Aorta (tissue), 5 donors: ENCODE measurements at places on chromosomes 12 and 14. TPM values are rescaled to one million over a fixed set of nuclear protein-coding genes. Genes with fewer than 3 reads are reported as not detected.

- H3K36me3 ChIP-seq = no peaks in the 10 kb centered on the region
- H3K27me3 ChIP-seq = no peaks in the 10 kb centered on the region
- no peak overlapping the region for H3K27ac ChIP-seq
Observed at GRCh38 chr14:93036652-93037345, 78.9 kb downstream of the ITPK1 start.

DNA sequence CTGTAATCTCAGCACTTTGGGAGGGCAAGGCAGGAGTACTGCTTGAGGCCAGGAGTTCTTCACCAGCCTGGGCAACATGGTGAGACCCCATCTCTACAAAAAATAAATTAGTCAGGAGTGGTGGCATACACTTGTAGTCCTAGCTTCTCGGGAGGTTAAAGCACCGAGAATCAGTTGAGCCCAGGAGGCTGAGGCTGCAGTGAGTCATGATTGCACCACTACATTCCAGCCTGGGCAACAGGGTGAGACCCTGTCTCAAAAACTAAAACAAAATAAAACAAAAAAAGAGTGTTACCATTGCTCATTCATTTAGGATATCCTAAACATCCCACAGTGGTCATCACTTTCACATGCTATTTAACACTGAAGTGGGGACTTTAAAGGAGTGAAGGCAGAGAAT is 7.8 kb downstream of the NEK9 start:
- no peaks in the 10 kb centered on the region for H3K4me1 ChIP-seq
- peaks cover 10% of the 10 kb centered on the region for H3K36me3 ChIP-seq
- H3K27ac ChIP-seq = no peak overlapping the region
- no peaks in the 10 kb centered on the region for H3K27me3 ChIP-seq
- no peak overlapping the region for H3K4me3 ChIP-seq
- DNase-seq = no peak

DNA sequence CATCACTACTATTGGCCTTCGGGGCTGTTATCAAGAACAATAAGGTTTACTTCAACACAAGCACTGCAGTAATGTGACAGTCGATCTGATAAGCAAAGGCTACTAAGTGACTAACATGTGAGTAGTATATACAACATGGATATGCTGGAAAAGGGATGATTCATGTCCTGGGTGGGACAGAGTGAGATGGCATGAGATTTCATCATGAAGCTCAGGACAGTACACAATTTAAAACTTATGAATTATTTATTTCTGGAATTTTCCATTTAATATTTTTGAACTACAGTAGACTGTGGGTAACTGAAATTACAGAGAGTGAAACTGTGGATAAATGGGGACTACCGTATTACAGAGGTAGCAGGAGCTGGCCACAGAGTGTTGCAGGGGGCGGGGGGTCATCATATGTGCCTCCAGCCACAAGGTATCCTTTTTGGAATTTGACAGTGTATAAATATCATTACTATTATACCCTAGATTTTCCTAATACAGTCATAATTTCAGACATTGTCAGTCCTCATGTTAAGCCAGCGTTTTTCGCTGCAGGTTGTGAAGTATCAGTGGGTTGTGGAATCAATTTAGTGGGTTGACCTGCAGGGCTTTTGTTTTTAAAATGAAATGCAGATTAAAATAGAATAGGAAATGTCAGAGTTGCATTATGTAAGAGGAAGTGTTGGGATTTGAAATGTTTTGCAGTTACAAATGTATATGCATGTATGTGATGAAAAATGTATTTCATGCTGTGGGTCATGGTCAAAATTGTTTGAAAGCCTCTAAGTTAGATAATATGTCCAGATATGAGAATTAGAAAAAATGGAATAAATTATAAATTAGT is 148.0 kb upstream of the NUDT4 start:
- no peaks in the 10 kb centered on the region for H3K4me1 ChIP-seq
- H3K36me3 ChIP-seq = no peaks in the 10 kb centered on the region
- H3K27ac ChIP-seq = no peak overlapping the region
- DNase-seq = no peak

- H3K4me1 ChIP-seq = peaks cover 1% of the 10 kb centered on the region
- DNase-seq = no peak
- H3K4me3 ChIP-seq = no peak overlapping the region
- no peak overlapping the region for H3K27ac ChIP-seq
Observed at GRCh38 chr12:54261815-54262402, 18.0 kb downstream of the CBX5 start.

DNA sequence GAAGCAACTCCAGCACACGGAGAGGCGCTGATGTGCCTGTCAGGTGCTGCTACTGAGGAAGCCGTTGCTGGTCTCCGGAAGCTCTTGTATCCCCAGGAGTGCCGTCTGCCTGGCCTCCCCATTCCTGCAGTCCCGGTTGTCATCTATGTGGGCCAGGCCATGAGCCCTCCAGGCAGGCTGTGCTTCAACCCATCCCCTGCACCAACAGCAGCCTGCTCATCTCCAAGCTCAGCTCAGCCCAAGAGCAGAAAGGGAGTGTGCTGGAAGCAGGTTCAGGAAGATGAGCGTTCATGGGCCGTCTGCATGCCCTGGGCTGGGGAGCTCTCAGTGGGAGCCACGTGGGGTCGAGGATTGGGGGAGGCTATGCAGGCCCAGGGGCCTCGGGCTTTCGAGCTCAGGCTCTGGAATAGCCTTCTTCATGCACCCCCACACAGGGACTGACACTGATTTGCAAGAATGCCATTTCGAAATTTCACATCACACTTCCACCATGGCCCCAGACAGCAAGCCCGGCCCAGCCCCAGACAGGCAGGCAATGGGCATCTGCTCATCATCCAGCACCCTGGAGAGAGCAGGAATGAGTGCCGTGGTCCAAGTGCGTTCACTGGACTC is 164.5 kb downstream of the KIF26A start:
- no peaks in the 10 kb centered on the region for H3K36me3 ChIP-seq
- H3K4me3 ChIP-seq = no peak overlapping the region
- peak; percentile 11 for DNase-seq
- no peak overlapping the region for H3K27ac ChIP-seq
- H3K27me3 ChIP-seq = no peaks in the 10 kb centered on the region

DNA sequence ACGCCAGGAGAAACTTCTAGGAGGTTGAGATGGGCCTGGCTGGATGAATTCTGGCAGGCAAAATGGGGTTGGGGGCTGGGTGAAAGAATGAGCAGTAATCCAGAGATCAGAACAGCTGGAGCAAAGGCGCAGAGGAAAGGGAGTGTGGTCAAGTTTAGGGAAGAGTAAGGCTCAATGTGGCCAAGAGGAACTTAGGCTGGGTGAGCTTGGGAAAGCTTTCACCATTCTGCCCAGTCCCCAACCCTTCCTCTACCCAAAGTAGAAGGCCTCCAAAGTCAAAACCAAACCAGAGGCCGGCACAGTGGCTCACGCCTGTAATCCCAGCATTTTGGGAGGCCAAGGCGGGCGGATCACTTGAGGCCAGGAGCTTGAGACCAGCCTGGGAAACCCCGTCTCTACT is 10.2 kb upstream of the RABGGTA start:
- no peaks in the 10 kb centered on the region for H3K4me1 ChIP-seq
- DNase-seq = no peak
- no peaks in the 10 kb centered on the region for H3K36me3 ChIP-seq
- H3K27ac ChIP-seq = no peak overlapping the region
- no peaks in the 10 kb centered on the region for H3K27me3 ChIP-seq

RNASE3 gene
- total RNA-seq = not detected

NTN4 gene
- 66.7 TPM for total RNA-seq
